ENCODE measurements at places on chromosomes 4 and X.

DNA sequence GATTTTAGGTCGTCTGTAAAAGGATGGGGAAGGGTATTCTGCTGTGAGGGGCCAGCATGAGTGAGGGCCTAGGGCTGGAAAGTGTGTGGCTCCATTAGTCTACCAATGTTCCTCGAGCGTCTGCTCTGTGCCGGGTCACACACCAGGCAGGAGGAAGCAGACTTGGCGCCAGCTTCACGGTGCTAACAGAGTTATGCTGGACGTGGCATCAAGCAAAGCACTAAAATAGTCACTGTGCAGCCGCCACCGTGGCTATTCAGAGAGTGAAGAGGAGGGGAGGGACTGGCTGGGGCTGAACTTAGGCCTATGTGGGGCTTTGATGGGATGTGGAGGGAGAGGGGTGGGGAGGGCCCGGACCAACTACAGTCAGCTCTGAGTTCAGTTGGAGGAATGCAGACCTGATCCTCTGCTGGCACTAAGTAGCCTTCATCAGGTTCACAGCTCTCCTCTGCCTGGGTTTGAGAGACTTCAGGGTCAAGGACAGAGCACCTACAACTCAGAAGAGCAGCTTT, 83.9 kb upstream of the MSX1 start:
- DNase-seq, result no peak

DNA sequence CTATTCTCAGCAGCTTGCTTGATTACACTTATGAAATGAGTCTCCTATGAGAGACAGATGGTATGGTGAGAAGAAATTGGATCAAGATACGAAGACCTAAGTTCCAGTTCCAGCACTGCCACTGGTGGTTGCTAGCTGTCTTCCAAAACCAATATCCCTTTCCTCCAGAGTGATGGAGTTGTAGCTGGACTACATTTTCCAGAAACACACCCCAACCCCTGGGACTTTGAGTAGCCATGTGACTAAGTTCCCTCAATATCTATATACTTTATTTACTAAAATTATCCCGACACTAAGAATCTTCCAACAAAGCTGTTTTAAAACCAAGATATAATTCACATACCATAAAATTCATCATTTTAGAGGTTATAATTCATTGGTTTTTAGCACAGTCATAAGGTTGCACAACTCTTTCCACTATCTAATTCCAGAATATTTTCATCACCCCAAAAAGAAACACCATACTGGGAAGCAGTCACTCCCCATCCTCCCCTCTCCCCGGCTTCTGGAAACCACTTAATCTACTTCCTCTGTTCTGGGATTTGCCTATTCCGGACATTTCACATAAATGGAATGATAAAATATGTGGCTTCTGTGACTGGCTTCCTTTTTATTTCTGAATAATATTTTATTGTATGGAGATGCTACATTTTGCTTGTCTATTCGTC, 118.0 kb downstream of the MANBA start:
- DNase-seq, result no peak

GRCh38 chr4:110287130-110287529, 88.7 kb upstream of the ELOVL6 start:
- no peak for DNase-seq

DNA sequence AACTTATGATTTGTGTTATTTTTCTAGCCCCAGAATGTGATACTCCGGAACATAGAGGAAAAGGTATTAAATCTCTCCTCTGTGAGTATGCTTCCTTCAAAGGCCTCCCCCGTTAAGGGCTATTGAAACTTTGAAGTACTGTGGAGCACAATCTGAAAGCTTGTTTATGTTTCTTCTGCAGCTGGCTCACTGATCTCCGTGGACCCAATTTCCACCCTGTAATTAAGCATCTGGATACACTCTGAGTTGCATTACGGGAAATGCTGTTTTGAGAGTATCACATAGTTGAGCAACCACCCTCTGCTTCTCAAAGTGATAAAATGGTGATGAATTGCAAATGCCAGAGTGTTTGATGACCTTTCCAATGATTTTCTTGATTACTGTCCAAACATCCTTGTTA, 296.8 kb upstream of the PABPC5 start:
- no peak for DNase-seq

DNA sequence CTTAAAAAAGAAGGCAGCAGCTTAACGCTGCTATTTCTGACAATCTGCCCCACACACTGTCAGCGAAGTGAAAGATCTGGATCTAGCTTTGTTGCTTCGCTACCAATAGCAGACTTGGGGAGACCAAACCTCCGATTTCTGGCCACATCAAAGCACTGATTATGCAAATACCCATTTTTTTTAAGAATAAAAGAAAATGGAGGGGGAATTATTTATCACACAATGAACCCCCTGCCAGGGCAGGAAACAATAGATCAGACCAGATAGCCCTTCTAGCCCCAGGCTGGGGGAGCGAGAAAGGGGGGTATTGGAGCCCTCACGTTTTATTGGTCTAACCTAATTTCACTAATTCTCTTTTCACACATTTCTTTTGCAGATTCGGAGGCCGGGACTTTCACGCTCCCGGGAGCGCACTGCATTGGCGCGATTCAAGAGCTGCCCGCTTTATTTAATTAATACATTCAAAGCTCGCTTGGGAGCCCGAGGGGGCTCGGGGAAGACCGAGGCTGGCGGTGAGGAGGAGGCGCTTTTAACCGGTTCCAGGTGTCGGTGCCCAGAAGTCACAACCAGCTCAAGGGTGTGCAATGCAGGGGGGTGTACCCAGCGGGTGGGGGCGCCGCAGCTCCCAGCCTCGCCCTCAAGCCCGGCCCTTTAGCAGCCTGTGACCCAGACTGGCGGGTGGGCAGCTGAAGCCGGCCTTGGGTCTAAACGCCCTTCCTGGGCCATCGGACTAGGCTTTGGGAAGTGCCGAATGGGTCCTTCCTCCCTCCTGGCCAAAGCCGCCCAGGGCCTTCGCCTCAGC, 5.5 kb downstream of the NEUROG2 start:
- no peak for DNase-seq

- no peak for DNase-seq
Observed at GRCh38 chr4:79650794-79651431, 242.9 kb upstream of the GK2 start.

GRCh38 chrX:40622479-40623138, 619 bp upstream of the MPC1L start:
- DNase-seq, result no peak

DNA sequence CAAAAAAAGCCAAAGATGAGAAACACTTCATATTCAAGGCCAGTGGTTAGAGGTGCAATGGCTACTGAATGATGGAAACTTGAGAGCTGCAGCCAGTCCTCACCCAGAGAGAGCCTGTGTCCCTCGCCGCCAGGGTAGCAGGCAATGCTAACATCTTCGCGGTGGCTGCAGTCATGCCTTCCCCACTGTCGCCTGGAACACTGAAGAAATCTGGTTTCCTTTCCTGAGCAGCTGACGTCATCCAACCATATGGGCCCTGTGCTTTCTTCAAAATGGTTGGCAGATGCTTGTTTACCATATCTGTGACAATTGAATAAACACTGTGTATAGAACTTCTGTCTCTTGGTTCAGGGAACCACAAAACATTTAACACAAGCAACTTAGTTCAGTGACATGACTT, 39.7 kb downstream of the PRSS12 start:
- no peak for DNase-seq

DNA sequence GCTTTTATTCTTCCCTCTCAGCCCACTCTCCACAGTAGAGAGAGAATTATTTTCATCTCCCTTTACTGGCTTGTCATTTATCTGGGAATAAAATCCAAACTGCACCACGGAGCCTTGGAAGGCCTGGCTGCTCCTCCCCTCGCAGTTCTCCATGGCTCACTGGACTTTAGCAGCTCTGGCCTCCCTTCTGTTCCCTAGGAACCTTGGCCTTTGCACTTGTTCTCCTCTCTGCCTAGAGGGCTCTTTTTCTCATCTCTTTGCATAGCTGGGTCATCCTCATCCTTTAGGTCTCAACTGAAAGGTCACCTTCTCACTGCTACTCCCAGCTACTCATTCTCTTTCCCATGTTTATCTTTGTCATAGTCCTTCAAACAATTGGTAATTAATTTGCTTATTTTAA, 31.3 kb upstream of the TAPT1 start:
- no peak for DNase-seq

- peak; percentile 56 for DNase-seq
Observed at GRCh38 chr4:101527188-101527587, 179.9 kb upstream of the PPP3CA start.

- no peak for DNase-seq
Observed at GRCh38 chrX:154329294-154329693, 33.7 kb downstream of the TKTL1 start.

DNA sequence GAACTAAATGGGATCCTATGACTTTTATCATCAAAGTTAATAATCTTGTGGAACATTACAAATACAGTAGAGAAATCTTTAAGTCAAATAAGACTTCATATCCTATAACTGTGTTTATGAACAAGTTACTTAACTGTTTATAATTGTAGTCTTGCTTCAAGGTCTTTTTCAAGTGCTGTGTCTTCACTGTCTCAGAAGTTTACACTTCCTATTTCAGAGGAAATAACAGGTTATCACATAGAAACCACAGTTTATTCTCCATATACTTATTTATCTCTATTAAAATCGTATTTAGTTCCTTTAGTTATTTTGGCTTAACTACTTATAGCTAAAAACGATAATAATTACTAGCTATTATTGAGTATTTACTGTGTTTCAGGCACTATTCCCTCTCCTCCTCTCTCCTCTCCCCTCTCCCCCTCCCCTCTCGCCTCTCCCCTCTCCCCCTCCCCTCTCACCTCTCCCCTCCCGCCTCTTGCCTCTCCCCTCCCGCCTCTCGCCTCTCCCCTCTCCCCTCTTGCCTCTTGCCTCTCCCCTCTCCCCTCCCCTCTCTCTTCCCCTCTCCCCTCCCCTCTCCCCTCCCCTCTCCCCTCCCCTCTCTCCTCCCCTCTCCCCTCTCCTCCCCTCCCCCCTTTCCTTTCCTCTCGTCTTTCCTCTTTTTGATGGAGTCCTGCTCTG, 63.7 kb downstream of the RBPJ start:
- no peak for DNase-seq

GRCh38 chr4:185002784-185003183, 15.5 kb upstream of the HELT start:
- DNase-seq, result no peak

GRCh38 chr4:146255874-146256273, 41.5 kb downstream of the REELD1 start:
- no peak for DNase-seq

DNA sequence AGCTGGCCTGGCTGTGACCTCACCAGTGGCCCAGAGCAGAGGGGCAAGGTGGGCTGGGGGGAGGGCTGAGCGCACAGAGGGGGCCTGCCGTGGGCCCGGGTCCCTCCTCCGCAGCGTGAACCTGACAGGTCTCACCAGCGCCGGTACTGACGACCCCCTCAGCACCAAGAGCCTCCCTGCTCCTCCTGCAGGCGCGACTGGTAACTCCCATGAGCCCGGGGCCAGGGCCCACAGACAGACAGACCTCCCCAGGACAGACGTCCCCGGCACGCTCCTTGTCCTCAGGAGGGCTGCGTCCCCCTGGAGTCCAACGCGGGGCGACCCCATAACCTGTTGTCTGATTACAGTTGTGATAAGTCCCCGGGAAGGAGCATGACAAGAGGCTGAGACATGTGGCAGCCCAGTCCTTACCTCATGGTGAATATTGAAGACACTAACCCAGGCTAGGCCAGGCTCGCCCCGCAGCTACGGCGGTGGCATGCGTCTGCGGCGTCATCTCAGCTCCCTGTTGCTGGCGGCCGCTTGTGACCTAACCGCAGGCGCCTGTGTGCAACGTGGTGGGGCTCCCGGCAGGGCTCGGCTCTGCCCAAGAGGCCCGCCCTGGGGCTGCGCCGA, 8.5 kb downstream of the AKAP17A start:
- no peak for DNase-seq

DNA sequence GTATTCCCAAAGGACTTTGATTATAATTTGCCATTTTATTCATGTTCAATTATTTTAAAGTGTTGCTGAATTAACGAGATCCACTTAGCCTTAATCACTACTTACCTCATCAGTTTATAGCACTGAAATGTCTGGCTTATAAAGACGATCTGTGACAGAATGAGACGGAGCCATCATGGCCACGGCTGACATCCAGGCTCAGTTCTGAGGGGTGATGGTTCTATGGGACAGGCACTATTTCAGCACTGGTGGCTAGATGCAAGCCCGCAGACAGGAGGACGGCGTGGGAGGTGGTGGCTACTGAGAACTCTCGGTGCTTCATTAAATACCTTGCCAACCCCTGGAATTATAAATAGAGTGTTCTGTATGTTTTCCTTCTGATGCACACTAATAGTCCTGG, 1084.2 kb upstream of the TENM3 start:
- DNase-seq, result no peak

GRCh38 chr4:99028187-99028586, 32.7 kb downstream of the METAP1 start:
- DNase-seq, result no peak

- no peak for DNase-seq
Observed at GRCh38 chr4:42385516-42385915, 11.8 kb upstream of the SHISA3 start.

DNA sequence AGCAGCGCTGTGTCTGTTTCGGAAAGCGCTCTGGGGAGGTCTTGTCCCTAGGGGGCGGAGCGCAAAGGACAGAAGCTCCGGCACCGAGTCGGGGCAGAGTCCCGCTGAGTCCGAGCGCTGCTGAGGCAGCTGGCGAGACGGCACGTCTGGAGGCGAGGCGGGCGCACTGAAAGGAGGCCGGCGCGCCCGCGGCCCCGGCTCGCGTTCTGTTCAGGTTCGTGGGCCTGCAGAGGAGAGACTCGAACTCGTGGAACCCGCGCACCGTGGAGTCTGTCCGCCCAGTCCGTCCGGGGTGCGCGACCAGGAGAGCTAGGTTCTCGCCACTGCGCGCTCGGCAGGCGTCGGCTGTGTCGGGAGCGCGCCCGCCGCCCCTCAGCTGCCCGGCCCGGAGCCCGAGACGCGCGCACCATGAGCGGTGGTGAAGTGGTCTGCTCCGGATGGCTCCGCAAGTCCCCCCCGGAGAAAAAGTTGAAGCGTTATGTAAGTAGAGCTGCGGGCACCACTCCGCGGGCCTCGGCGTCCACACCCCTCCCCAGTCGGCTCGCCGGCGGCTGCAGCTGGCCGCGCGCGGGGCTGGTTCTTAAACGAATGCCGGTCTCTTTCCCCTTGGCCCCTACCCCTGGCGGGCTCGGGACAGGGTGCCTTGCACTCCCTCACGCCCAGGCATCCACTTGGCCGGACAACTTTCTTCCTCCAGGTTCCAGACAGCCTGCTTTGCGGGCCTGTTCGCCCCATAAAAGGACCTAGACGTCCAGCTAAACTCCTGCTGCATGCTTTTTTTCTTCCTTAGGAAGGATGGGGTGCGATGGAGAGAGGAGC, at the start of gene GAB1:
TSS of gene GAB1 (plus strand) at position 96 of the 819 bp plus-strand sequence. CDS start at position 409, 313 bp downstream.
- DNase-seq, result no peak

DNA sequence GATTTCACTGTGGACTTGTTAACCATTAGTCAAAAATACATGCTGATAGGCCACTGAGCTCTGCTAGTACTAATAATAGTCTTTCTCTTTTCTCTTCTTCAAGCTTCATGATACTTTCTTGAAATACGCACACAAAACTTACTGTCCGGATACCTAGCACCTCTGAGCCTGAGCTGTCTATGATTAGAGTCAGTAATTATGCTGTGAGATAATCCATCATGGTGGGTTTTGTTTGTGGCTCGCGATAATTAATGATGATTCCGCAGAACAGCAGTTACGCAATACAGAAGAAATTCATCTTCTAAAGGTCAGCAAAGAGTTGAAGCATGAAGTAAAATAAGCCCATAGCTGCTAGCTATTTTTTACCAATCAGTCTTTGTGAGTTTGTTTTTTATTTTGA, 511.5 kb upstream of the GALNT7 start:
- DNase-seq, result no peak

All from T-cell (primary cell).